Stimulated activated CD4-positive, alpha-beta T cell treated with anti-CD3 and anti-CD28 coated beads, TNF-alpha, amount 100 ng/mL, for 4 hours (primary cell): ENCODE measurements at places on chromosomes 7 and 10.
A peak's percentile ranks its signal among the peaks of the same experiment; 100 is the strongest.

DNA sequence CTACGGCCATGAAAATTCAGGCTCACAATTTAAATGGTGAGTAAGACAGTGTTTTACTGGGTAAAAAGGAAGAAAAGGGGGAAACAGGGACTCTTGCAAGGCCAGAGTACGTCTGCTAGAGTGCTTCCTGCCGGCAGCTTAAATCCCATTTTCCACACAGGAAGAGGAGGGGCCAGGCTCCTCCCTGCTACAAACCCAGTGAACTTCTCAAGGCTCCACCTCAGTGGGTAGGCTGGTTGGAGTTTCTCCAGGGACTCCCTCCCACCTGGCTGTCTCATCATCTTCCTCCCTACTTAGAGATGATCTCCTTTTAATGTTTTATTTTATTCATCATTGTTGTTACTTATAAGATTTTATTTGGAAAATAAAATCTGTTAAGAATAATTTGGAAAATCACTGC, 62.6 kb upstream of the SEMA3C start:
- no peak for DNase-seq

GRCh38 chr10:77368006-77368405, 269.6 kb downstream of the KCNMA1 start:
- no peak for DNase-seq

- no peak for DNase-seq
Observed at GRCh38 chr7:86904949-86905834, 154.3 kb downstream of the ELAPOR2 start.

DNA sequence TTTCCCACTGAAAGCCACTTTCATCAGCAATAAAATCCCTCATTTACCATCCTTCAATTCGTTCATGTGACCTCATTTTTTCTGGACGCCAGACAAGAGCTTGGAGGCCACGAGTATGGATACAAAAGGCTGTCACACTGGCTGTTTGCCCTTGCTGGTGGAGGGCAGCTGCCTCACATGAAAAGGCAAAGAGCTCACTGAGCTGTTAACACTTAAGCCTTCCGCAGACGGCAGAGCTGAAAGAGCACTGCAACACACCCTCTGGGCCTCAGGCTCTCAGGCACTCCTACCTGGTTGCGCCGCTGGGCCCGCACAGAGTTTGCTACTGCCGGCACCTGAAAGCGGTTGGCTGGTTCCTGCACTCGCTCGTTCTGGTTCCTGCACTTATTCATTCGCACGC, 193.5 kb downstream of the CFTR start:
- DNase-seq = no peak

- DNase-seq = peak; percentile 63
Observed at GRCh38 chr10:110918269-110918642, 724 bp downstream of the BBIP1 start.

DNA sequence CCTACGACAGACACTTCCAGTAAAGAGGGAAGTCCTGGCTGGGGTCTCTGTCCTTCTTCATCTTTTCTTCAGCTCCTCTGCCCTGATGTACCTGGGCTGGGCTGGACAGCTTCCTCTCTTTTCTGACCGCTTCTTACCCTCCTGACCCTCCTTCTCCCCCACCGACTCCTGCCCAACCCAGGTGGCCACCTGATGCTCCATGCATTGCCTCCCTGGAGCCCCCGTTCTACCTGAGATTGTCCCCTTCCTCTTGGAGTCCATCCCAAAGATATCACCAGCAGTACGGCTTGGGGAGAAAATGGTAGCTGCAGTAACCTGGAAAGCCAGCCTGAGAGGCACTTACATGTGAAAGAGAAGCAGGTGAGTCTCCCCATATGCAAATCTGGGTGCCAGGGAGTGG, 566.3 kb downstream of the TCERG1L start:
- no peak for DNase-seq

DNA sequence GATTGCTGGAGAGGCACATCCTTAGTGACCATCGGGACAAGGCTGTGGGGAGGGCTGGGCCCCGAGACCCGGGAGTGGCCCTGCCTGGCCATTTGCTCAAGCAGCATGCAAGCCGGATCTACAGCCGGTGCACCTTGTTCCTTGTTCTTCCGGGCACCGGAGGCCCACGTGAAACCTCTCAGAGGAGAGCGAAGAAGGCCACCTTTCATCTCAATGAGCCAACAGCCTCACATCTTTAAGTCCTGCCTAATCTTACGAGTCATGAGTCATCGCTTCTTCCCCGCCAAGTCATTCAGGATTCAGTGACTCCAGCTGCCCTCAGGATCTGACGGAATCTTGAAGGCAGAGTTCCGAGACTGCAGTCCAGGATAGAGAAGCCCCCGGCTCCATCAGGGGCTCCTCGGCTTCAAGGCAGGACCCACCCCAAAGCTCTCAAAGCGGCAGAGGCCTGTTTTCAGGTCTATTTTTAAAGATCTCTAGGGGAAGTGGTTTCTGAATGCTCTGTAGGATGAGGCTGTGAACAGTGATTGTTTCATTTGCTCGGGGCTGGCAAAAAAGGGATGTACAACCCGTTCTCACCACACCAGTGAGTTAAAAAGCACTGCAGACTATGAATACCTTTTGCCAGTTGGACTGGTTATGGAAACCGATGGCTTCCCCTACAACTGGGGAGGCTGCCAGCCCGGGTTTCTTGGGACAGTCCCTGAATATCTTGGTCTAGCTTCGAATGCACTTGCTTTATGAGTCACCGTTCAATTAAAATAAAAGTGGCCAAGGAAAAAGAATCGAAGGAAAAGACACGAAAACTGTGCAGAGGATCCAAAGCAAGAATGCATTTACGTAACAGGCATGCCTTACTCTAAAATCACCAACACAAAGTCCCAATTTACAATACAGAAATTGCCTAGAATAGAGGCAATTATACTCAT, 57.2 kb upstream of the ECHDC3 start:
- peak; percentile 36 for DNase-seq

- DNase-seq = no peak
Observed at GRCh38 chr7:153381275-153382040, 621.9 kb downstream of the ACTR3B start.

- no peak for DNase-seq
Observed at GRCh38 chr7:98935811-98936210, 57.5 kb downstream of the TRRAP start.

DNA sequence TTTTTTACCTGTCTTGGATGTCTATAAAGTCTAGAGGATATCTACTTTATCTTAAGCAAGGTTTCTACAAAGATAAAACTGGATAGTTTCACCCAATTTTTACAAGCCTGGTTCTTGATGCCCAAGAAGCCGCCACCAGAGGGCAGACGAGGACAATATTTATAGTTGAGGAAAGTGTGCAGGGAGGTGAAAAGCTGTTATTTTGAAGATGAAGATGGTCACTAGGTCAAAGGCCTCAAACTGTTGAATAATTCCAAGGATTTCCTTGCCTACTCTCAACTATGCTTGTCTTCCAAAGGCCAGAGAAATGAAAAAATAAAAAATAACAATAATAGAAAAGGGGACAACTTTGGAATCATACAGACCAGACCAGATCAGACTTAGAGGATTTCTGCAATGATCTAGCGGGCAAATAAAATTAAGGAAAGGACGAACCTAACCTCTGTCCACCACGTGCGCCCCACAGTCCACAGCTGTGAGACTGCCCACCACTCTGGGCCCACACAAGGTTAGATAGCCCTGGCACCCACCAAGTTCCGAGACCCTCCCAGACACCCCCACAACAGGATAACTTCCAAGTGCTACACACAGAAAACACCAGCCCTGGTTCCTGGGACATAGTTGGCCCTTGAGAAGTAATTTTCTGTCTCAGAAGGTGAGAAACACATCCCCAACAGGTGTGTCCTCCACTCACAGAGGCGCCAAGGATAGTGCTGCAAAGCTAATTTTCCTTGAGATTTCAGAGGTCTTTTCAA, 2.8 kb downstream of the PKD1L1 start:
- DNase-seq = peak; percentile 56
